ENCODE measurements at places on chromosomes 6 and 20.

- no peak for DNase-seq
These were observed 50.7 kb downstream of the MRPL14 start for GRCh38 chr6:44076356-44077213.

- no peak for DNase-seq
These were observed 95.6 kb downstream of the SYCP2 start for GRCh38 chr20:59837623-59838394.

- DNase-seq = no peak
These were observed 116.5 kb upstream of the LAMP5 start for GRCh38 chr20:9397928-9398327.

- DNase-seq = no peak
These were observed 11.5 kb upstream of the IL20RA start for GRCh38 chr6:137056121-137056880.

- no peak for DNase-seq
These were observed 573.1 kb upstream of the CHD6 start for GRCh38 chr20:42191140-42191860.

DNA sequence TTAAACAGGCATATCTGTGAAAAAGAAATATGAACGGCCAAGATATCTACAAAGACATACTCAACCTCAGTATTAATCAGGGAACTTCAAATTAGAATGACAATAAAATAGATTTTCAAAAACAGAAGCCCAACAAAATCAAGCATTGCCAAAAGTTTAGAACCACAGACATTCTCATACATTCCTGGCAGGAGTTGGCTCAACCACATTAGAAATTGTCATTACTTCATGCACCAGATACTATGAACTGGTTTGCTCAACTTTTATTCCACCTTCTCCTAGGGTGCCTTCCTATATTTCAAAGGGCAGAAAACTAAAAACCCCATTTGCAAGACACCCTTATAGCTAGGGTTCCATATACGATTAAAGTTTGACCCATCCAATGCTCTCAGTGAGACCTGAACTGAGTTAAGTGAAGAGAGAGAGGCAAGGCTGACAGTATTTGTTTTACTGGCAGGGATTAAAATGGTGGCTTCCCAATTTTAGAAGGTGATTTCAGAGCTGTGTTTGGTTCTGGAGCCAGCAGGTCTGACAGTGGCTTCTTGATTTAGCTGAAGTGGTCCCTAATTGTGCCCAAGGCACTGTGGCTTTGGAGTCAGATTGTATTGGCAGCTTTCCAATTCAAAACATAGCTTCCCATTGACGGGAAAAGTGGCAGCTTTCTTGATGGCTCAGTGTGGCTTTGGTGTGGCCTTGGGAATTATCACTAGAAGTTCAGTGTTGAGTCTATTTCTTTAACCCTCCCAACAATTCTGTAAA, 77.1 kb upstream of the CDYL start:
- no peak for DNase-seq

DNA sequence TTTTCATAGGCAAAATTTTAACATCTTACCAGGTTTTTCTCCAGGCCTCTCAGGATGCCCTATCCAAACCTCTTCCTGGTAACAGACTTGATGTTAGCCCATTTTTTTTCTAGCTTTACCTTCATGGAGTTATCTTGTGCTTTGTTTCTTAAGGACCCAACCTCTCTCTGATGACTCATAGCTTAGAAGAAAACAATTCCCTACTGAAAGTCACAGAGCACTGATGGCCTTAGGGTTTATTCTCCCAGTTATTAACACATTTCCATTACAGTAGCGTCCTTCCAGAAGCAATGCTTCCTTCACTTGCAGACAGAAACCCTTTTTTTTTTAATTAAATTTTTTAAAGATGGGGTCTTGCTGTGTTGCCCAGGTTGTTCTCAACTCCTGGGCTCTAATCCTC, 79.4 kb downstream of the IYD start:
- no peak for DNase-seq

GRCh38 chr6:162488444-162488843, 239.1 kb downstream of the PRKN start:
- DNase-seq = no peak

DNA sequence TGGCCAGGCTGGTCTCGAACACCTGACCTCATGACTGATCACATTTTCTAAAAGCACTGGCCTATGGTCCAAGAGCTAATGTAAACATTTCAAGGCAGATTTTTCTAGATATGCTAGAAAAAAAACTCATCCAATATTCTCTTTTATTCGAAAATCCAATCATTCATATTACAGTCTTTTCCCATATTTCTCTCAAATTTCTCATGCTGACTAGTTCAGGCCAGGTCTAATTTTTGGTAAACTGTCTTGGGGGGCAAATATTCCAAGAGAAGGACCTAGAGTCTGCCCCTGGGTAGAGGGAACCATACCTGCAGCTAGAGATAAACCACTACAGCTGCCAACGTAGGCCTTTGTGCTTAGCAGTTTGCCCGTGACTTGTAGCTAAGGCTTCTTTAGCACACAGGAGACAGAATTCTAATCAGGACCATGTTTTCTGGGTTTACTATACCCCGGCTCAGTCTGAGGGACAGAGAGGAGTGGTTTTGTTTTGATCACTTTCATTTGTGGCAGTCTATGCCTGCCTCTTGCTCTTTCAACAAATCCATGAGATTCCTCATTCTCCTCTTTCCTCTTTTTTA, 71.8 kb upstream of the CITED2 start:
- DNase-seq = no peak

DNA sequence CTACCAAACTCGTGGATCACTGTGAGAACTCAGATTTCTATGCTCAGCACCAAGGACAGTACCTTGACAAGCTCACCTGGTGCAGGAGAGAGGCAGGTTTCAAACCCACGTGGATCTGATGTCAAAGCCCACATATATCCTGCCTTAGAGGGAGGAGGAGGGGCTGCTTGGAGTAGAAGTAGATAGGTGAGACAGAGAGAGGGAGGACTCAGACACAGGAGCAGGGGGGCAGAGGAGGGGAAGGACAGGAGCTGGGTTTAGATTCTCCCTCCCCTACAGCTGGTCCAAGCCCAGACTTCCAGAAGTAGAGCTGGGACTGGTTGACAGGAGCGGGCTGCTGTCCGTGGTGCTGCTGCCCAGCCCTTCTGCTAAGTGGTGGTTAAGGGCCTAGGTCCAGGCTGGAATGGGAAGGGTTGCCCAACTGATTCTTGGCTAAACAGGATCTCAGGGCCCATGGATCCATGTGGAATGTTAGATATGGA, 77.5 kb downstream of the CDH22 start:
- no peak for DNase-seq

- no peak for DNase-seq
These were observed 175.8 kb upstream of the SALL4 start for GRCh38 chr20:51978070-51978501.

GRCh38 chr6:140140891-140141290, 766.4 kb upstream of the CITED2 start:
- DNase-seq = no peak

DNA sequence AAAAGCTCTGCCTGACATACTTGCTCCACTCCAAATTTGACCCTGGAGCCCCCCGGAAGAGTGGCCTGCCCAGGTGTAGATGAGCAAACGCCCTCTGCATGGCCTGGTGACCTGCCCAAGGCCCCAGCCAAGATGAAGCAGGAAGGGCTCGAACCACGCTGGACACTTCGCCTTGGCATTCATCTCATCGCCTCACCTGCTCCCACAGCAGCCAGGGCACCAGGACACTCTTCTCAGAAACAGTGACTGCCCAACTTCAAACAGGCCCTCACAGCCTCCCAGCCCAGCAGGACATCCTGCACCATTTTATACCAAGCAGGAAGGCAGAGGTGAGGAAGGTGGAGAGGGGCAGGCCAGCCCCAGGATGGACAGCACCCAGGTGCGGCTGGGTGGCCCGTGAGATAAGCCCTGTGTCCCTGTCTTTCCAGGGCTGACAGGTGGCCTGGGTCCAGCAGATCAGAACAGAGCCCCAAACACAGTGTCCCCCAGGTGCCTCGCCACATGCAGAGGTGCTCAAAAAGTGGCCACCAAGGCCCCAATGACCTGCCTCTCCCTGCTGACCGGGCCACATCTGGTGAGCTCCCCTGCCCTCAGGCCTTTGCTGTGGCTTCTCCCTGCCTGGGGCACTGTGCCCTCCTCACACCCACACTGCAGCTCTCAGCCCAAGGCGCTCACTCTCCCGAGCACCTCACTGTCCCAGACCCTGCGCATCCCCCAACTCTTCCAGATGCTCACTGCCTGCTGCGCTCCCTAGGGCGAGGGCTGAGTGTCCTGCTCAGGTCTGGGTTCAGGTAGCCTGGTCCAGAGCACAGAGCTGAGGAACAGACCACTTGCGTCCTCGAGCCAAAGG, 7.2 kb downstream of the ACSS1 start:
- no peak for DNase-seq

GRCh38 chr6:17013701-17014100, 88.1 kb upstream of the STMND1 start:
- no peak for DNase-seq

DNA sequence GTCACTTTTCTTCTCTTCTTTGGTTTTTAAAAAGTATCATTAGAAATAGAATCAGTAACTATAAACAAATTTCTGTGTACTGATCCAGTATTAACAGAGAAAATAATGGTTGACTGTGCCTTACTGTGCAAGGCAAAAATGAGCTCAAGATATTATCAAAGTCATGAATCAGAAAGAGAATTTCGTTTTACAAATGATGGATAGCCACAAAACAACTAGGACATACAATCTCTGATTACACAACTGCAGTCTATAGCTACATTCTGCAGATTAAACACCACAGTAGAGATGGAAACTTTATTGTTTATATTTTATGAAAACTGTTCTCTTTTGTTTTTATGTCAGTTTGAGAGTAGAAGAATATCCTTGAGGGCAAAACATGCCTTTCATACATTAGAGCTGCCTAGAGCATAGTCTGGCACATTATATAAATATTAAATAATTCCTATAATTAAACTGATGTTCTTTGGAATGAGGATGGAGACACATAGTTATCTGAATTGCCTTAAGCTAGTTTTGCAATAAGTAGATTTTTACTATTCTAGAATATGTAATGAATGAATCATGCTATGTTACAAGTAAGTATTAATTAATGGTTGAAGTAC, 333.1 kb downstream of the LAMA2 start:
- no peak for DNase-seq

DNA sequence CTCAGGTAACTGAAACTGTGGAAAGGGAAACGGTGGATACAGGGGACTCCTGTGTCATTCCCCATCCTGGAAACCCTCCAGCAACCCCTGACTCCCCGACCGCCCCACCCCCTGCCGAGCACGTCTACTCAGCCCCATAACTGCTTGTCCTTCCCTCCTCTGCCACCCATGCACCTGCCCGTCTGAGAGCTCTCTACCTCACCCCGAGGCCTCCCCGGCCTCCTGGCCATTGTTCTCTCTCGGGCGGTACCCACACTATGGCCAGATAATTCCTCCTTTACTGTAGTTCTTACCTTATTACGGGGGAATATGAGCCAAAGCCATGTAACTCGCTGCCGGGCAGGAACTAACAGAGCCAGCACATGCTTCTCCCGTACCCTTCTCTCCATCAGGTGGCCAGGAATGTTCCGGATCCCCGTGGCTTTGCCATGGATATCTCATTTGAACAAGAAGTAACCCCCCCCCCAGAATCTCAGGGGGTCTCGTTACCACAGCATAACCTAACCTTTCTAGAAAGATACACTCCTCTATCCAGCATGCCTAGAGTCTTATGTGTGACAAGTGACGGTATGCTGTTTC, 4.8 kb upstream of the IRF4 start:
- no peak for DNase-seq

- DNase-seq = no peak
These were observed 36.3 kb upstream of the TGM2 start for GRCh38 chr20:38201356-38201755.

DNA sequence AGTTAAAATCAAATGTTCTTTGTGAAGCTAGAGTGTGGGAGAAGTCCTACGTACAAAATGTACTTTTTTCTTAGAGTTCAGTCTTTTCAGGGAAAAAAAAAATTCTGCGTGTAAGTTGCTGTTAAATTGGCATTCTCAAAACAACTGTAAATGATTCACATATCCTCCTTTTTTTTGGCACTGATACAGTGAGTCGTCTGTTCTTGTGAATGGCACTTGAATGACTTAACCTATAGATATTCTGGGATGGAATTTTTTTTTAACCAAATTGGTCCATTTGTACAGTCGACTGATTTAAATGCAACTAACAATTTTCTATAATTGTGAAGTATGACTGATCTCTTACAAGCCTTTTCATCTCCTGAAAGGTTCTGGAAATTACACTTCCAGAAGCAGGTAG, 5.5 kb upstream of the JAG1 start:
- DNase-seq = no peak
